ENCODE measurements at places on chromosomes 7 and 10.

DNA sequence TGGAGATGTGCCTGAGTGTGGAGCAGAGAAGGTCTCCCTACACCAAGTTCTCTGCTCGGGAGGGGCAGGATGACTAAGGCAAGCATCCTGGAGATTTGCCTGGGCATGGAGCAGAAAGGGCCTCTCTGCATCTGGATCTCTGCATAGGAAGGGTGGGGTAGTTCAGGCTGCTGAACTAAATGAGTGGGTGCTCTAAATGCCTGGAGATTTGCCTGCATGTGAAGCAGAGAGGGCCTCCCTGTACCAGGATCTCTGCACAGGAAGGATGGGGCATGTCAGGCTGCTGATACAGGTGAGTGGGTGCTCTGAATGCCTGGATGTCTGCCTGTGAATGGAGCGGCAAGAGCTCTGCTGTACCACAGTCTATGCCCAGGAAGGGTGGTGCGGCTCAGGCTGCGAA lies 680.7 kb downstream of the SUGCT start:
- no peak overlapping the region for H3K27ac ChIP-seq
- H3K4me1 ChIP-seq: no peaks in the 10 kb centered on the region
- H3K4me3 ChIP-seq: no peak overlapping the region
- H3K36me3 ChIP-seq: no peaks in the 10 kb centered on the region

- H3K4me1 ChIP-seq: no peaks in the 10 kb centered on the region
- peak; percentile 37 for DNase-seq
- H3K27ac ChIP-seq: no peak overlapping the region
- no peaks in the 10 kb centered on the region for H3K27me3 ChIP-seq
- no peak overlapping the region for H3K4me3 ChIP-seq
- H3K36me3 ChIP-seq: no peaks in the 10 kb centered on the region
These were observed 365.3 kb upstream of the SHH start for GRCh38 chr7:156177422-156178055.

DNA sequence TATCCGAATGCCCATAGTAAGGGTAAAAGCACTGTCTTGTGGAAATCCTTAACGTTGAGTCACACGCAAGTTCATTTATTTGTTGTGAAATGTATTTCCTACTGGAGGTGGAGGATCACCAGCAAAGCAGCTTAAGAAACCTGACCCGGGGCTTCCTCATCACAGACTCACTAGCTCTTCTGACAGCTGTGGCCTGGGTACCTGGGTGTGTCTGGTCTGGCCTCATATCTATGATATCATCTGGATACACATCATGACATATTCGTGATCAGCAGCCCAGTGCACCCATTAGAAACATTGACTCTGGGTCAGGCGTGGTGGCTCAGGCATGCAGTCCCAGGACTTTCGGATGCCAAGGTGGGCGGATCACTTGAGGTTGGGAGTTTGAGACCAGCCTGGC lies 8.8 kb downstream of the DRGX start:
- peaks cover 22% of the 10 kb centered on the region for H3K27me3 ChIP-seq
- DNase-seq: no peak
- H3K4me3 ChIP-seq: no peak overlapping the region
- H3K36me3 ChIP-seq: no peaks in the 10 kb centered on the region
- H3K27ac ChIP-seq: no peak overlapping the region

DNA sequence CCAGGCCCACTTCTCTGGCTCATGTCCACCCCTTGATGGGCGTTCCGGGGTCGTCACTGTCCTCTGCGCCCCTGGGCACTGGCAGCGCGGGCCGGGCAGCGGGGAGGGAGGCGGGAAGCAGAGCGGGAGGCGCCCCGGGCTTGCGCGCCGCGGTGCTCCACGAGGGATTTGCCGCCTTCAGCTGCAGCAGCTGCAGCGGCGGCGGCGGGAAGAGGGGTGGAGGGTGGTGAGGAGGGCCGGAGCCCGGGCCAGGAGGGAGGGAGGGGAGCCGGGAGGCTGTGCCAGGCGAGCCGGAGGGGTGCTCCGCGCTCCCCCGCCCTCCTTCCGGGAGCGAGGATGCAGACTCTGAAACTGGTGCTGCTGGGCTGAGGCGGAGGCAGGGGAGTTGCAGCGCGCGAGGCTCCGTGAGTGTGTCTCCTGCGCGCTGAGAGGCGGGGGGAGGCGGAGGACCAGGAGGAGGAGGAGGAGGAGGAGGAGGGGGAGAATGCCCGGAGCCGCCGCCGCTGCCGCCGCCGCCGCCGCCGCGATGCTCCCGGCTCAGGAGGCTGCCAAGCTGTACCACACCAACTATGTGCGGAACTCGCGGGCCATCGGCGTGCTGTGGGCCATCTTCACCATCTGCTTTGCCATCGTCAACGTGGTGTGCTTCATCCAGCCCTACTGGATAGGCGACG lies at the start of gene LHFPL3:
Gene LHFPL3 (plus strand): TSS at position 308 of the 674 bp plus-strand sequence.
- H3K27ac ChIP-seq: no peak within 1 kb of the TSS
- H3K4me3 ChIP-seq: no peak within 1 kb of the TSS
- peaks cover 3% of the 10 kb centered on the region for H3K4me1 ChIP-seq
- H3K36me3 ChIP-seq: no peaks in the 10 kb centered on the region

- H3K27ac ChIP-seq: no peak overlapping the region
- H3K4me1 ChIP-seq: no peaks in the 10 kb centered on the region
- no peak overlapping the region for H3K4me3 ChIP-seq
- no peaks in the 10 kb centered on the region for H3K27me3 ChIP-seq
These were observed 43.2 kb downstream of the PRR15 start for GRCh38 chr7:29606830-29607229.

DNA sequence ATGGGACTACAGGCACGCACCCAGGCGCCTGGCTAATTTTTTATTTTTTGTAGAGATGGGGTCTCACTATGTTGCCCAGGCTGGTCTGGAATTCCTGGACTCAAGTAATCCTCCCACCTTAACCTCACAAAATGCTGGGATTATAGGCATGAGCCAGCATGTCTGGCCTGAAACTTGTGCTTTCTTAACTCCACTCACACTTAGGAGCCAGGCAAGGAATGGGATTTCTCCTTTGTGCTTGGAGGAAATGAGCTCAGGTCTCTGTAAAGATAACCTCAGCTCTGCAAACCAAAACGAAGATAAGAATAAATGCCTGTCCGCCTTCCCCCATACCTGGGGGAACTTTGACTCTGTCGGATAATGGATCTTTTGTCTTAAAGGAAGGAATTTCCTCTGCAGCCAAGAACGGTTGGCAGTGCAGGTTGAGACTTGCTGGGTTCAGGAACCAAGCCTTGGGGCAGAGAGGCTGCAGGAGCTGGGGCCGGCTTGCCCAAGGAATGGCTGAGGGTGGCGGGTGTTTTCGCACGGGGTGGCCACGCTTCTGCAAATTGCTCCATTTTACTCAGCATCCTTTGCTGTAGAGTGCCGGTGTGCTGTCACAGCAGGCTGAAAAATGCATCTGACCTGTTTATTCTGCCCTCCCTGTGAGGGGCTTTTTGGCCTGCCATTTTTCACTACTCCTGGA lies 174.2 kb downstream of the KIAA1217 start:
- H3K27me3 ChIP-seq: no peaks in the 10 kb centered on the region
- peaks cover 4% of the 10 kb centered on the region for H3K4me1 ChIP-seq
- H3K36me3 ChIP-seq: no peaks in the 10 kb centered on the region
- no peak for DNase-seq
- H3K27ac ChIP-seq: peak overlapping the region; percentile 56
- H3K4me3 ChIP-seq: no peak overlapping the region

- H3K4me3 ChIP-seq: no peak overlapping the region
- no peak for DNase-seq
- H3K36me3 ChIP-seq: peaks cover 71% of the 10 kb centered on the region
- H3K27me3 ChIP-seq: no peaks in the 10 kb centered on the region
These were observed 51.3 kb downstream of the CLEC2L start for GRCh38 chr7:139574618-139575337.

GRCh38 chr10:103069453-103070331 lies 123.4 kb downstream of the NT5C2 start:
- H3K4me3 ChIP-seq: no peak overlapping the region
- H3K36me3 ChIP-seq: no peaks in the 10 kb centered on the region
- peak; percentile 75 for DNase-seq

All from upper lobe of right lung (tissue), 1 donor.